ENCODE measurements at places on chromosomes 13 and 19.

- no peak for DNase-seq
Measured at GRCh38 chr19:58406818-58407657, 1.4 kb upstream of the ZNF584 start.

DNA sequence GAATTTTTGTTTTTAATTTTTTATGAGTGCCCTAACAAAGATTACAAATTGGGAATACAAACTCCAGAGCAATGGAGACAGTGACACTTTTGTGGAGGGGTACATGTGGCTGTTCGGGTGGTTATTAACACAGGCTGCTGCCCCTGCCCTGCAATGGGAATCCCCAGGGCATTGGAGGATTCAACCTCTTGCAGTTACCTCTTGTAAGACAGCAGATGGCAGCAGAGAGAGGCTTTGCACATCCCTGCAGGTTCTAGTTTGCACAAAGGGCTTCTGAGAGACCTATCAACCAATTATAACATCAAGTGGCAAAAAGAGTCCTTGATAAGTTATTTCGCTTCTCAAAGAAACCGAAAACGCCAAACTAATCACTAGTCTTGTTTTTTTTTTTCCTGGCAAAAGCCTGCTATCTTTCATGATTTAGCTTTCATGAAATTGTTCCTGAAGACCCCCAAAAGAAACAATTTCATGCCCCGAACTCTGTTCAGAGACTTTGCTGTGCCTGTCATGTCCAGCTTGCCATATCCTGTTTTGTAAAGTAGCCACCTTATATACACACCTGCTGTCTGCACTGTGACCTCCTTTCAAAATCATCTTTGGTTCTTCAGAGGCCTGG, 10.4 kb downstream of the GJB2 start:
- DNase-seq, result peak; percentile 64

DNA sequence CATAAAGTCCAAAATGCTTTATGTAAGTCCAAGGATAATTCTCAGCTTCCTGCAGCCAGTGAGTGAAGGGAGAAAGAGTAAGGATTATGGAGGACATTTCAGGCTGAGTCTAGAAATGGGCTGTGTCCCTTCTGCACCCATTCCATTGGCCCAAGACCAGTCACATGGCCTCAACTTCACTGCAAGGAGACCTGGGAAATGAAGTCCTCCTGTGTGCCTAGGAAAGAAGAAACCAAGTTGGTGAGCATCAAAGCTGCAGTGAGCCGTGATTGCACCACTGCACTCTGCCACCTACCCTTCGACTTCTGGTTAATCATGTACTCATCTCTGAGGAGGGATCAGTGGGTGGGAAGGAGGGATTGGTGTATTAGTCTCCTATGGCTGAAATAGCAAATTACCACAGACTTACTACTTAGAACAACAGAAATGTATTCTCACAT, 3.6 kb upstream of the CD37 start:
- peak; percentile 77 for DNase-seq

DNA sequence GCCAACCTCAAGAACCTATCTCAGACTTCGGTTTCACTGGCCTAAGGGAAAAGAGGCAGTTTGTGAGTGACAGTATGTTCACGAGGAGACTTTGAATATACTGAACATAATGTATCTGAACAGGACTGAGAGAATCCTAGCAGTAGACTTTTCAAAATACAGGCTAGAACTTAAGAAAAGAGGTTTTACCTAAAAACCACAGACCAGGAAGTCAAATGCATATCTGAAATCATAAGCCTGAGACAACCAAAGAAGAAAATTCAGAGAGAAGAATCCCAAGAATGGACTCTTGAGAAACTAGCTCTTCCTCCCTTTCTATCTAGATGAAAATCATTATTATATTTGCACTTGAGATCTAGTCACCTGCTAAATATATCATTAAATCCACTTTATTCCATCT, 17.6 kb downstream of the MYCBP2 start:
- DNase-seq, result no peak

GRCh38 chr13:110973007-110973700, 58.3 kb upstream of the ANKRD10 start:
- DNase-seq, result no peak

DNA sequence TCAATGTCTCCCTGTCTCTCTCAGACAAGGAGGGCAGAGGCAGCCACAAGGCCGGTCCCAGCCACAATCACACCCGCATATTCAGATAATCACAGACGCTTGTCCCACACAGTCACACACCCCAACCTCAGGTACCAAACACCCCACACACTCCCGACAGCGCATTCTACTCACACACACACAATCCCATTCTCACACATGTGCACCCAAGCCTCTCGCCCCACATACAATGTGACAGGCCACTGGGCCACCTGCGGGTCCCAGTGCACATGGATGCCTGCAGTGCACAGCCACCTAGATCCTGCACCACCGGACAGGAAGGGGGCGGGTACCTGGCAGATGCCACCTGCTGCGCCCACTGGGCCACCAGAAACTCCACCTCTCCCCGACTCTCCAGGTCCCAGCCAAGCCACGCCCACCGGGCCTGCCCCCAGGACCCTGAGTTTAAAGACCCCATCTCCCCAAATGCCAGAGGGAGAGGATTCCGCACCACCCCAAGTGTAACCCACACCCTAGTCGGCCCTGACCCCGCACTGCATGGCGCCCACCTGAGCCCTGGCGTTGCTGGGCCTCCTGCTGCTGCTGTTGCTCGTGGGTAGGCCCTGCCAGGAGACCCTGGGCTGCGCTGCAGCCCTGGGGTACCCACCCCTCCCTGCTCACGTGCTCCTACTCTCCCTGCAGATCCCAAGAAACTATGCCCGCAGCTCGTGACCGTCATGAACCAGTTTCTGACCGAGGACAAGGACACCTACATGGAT, 10.6 kb downstream of the SCGB2B2 start:
- DNase-seq, result no peak

GRCh38 chr13:32036757-32037156, 5.2 kb downstream of the FRY start:
- DNase-seq, result no peak

DNA sequence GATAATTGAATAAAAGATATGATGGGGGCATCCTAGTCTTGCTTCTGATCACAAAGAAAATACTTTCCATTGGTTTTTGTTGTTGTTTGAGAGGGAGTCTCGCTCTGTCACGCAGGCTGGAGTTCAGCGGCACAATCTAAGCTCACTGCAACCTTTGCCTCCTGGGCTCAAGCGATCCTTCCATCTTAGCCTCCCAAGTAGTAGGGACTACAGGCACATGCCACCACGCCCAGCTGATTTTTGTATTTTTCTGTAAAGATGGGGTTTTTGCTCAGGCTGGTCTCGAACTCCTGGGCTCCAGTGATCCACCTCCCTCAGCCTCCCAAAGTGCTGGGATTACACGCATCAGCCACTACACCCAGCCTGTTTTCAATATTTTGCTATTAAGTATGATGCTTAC, 17.1 kb upstream of the PSMC4 start:
- no peak for DNase-seq

- peak; percentile 90 for DNase-seq
Measured at GRCh38 chr19:39405958-39406655, 540 bp upstream of the ZFP36 start.

- DNase-seq, result no peak
Measured at GRCh38 chr19:35622750-35623149, 6.1 kb upstream of the RBM42 start.

DNA sequence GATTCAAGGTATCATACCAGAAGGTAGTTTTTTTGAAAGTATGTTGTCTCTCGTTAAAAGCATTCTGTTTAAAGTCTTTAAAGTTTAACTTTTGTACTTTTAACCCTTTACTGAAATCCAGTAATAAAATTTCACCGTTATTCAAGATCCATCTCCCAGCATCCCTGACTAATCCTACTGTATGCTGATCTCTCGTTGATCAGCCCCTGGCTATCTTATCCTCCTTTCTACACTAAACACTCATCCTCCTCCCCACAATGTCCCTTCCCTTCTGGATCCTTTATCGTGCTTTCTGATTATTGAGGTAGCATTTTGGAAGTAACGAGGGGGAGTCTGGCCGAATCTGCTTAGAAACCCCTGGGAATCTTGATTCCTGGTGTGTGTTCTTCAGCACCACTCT, 1.3 kb downstream of the TPP2 start:
- no peak for DNase-seq

GRCh38 chr19:32407004-32407992, 1.7 kb downstream of the DPY19L3 start:
- no peak for DNase-seq

DNA sequence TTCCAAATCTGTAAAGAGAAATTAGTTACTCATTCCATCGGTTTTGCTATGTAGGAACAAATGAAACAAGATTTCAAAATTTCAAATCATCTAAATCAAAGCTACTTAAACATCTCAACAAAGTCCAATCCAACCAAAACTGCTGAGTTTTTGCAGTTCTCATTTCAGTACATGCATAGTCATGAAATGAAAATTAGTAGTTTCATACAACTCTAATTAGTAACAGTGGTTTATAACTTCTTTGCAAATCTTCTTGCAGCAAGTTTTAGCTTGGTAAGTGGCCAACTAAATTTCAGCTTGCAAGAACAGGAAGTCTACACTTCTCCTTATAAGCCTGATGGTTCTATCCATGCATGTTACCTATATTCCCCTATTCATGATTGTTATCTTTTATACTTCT, 75.6 kb downstream of the SPRY2 start:
- no peak for DNase-seq

DNA sequence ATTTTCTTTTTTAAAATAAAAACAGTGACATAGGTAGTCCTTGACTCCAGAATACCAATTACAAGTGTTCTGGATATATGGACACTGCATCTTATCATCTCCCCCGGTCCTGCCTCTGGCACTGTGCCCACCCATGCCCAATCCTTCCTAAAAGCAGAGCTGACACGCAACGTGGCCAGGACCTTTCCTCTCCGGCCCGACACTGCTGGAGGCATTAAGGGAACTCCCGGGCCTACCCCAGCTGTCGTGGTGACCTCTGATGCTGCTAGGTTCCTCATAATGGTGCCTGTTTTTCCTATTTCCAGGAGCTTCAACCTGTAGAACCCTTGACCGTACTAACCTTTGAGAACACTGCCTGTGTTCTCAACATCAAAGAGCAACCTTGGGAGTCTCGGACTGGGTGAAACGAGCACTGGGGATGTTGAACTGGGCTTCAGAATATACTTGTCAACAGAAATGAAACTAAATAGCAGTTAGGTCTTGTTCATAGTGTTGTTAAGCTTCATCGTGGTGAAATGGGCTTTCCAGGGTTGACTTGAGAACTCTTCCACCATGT, 13.9 kb upstream of the RNF113B start:
- DNase-seq, result no peak

- DNase-seq, result peak; percentile 66
Measured at GRCh38 chr13:52846567-52847321, 1.7 kb downstream of the PCDH8 start.

DNA sequence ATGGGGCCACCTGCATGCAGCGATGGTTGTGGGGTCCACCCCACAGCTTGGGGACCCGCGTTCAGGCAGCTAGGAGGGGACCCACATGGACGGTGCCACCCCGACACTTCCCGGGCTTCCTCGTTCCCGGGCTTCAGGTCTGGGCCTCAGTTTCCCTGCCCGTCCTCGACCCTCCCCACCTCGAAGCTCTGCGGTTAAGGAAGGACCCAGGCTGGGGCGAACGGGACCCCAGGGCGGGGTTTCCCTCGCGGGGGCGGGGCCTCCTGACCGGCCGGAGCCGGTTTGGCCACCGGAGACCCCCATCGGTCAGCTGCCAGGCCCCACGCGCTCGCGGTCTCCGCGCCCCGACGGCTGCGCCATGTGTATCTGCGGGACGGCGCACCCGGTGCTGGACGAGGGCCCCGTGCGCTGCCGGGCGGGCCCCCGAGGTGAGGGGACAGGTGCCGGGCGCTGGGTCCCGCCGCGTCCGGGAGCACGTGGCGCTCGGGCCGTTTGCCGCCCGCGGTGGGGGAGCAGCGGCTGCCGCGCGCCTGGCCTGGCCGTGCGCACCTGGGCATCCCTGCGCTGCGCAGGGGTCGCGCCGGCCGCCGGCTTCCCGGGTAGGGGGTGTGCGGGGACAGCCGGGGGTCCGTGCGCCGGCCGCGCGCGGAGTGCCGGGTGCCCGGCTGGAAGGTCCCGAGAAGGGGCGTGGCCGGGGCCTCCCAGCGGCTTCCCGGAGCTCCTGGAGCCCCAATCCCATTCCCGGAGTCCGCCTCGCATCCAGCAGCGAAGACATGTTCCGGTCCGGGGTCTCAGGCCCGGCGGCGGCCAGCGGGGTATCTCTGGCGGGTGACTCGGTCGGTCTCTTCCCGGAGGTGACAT, 4.2 kb downstream of the ARHGAP45 start:
- no peak for DNase-seq

DNA sequence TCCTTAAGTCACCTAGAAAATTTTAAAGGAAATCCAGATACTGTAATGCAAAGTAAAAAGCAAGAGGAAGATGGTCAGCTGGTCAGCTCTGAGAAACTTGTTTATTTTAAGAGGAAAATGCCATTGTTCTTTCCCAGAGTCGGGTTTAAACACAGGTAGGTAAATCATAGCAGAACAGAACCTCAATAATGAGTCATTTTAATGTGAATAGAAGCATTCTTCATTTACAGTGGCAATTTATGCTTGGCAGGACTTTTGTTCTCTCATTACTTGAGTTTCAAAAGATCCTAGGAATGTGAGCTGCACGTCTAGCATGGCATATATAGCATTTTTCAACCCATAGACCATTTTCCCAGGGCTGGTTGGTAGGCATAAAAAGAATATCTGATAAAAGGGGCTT, 132.3 kb downstream of the LIG4 start:
- DNase-seq, result no peak

DNA sequence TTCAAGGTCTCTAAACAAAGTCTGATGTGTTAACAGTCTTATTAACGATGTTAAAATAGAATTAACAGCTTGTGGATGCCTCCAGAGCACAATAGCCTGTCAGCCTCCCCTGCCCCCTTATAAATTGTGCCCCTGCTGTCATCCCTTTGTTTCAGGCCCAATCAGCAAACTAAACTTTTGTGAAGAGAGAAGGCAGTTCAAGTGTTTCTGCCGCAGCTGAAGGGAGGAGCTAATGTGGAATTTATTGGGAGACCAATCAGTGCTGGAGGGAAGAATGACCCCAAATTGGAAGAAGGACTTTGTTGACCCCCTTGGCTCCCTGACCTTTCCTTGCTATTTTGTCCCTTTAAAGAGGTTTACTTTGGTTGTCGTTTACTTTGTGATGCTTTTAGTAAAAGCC, 160.5 kb downstream of the TM9SF2 start:
- no peak for DNase-seq

GRCh38 chr13:98176777-98177608, at the start of gene RNF113B:
Gene RNF113B (minus strand): TSS chr13:98177269. CDS start chr13:98177236, 33 bp downstream.
- no peak for DNase-seq
